ENCODE measurements at places on chromosomes 5 and 9. TPM values are rescaled to one million over a fixed set of nuclear protein-coding genes. Genes with fewer than 3 reads are reported as not detected.

DNA sequence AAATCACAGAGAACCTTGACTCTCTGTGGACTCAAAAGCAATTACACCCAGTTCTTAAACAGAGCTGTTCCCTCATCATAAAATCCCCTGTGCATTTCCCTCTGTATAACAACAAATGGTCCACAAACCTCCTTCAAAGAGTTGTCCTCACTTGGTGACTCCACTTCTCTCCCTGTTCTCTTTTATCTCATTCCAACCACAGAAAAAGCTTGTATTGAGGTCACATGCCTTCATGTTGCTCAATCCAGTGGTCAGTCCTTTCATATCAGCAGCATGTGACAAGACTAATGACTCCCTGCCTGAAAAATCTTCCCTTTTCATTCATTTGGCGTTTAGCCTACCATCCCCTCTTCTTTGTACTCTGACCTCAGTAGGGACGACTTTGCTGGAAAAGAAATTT is 158.0 kb downstream of the DEPDC1B start:
- no peaks in the 10 kb centered on the region for H3K27me3 ChIP-seq
- DNase-seq, result no peak
- H3K36me3 ChIP-seq, result no peaks in the 10 kb centered on the region
- H3K4me1 ChIP-seq, result no peaks in the 10 kb centered on the region
- H3K27ac ChIP-seq, result no peak overlapping the region
- no peak overlapping the region for H3K4me3 ChIP-seq

- no peaks in the 10 kb centered on the region for H3K4me1 ChIP-seq
- no peaks in the 10 kb centered on the region for H3K36me3 ChIP-seq
- H3K4me3 ChIP-seq, result no peak overlapping the region
- H3K27me3 ChIP-seq, result no peaks in the 10 kb centered on the region
- no peak overlapping the region for H3K27ac ChIP-seq
These were observed 107.8 kb upstream of the NEK6 start for GRCh38 chr9:124149992-124150391.

- H3K27ac ChIP-seq, result no peak overlapping the region
- no peak overlapping the region for H3K4me3 ChIP-seq
- peaks cover 7% of the 10 kb centered on the region for H3K27me3 ChIP-seq
- DNase-seq, result no peak
These were observed 16.1 kb upstream of the FRRS1L start for GRCh38 chr9:109182940-109183798.

- no peak for DNase-seq
- no peak overlapping the region for H3K27ac ChIP-seq
- H3K27me3 ChIP-seq, result no peaks in the 10 kb centered on the region
These were observed 27.1 kb upstream of the TLE1 start for GRCh38 chr9:81716409-81716808.

FAM78A gene
- 14.8 TPM for total RNA-seq
